Astrocyte of the spinal cord (primary cell): ENCODE measurements at places on chromosomes 5 and 9.

GRCh38 chr5:179163236-179164155, 103.3 kb downstream of the ZNF354C start:
- DNase-seq = no peak

DNA sequence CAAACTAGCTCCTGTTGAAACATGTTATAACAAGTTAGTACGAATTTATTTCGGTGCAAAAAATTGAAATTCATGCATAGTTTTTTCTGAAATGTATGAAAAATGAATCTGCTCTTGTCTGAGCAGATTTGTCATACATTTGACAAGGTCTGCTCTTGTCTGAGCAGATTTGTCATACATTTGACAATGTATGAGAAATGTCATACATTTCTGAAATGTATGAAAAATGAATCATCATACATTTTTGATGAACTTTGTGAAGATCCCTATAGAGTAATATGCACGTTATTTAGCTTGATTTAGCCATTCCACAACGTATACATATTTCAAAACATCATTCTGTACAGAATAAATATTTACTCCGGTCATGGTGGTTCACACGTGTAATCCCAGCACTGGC, 85.9 kb upstream of the PARP8 start:
- no peak for DNase-seq

DNA sequence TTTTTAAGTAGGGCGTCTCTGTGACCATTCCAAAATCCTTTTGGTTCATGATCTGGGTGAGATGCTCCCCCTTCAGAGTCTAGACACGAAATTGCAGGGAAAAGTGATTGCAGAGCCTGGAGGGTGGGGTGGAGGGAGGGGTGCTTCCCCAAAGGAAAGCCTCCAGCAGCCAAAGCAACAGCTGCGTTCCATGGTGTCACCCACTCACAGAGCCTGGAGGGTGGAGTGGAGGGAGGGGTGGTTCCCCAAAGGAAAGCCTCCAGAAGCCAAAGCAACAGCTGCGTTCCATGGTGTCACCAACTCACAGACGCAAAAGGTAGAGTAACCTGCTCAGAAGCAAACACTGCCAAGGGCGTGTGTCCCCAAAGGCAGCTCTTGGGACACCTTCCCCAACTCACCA, 22.6 kb downstream of the SLC6A18 start:
- no peak for DNase-seq

DNA sequence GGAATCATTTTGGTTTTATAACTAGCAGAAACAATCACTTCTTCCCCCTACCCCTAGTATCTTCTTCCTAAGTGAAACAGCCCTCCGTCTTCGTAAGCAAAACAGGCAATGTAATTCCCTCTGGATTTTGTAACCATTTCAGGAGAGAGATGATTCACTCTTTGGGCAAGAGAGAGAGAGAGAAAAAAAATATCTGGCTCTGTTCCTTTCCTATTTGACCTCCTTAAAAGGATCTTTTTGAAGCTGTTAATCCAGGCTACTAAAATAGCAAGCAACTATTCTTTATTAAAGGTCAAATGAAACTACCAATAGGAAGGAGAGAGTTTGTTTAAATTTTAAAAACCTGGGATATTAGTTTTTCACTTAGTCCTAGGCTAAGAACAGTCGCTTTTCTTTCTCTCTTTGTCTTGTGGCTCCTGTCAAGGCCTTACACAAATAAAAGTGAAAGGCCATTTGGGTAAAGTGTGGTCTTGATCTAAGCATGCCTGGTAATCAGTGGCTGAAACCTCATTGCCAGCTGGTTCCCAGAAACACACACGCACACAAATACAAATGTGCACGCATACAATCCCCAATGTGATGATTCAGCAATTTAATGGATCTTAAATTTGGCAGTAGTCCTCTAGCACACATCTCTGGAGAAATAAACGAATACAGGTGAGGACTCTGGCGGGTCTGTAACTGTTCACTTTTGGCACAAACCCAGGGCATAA, 70.2 kb downstream of the PRUNE2 start:
- peak; percentile 91 for DNase-seq

DNA sequence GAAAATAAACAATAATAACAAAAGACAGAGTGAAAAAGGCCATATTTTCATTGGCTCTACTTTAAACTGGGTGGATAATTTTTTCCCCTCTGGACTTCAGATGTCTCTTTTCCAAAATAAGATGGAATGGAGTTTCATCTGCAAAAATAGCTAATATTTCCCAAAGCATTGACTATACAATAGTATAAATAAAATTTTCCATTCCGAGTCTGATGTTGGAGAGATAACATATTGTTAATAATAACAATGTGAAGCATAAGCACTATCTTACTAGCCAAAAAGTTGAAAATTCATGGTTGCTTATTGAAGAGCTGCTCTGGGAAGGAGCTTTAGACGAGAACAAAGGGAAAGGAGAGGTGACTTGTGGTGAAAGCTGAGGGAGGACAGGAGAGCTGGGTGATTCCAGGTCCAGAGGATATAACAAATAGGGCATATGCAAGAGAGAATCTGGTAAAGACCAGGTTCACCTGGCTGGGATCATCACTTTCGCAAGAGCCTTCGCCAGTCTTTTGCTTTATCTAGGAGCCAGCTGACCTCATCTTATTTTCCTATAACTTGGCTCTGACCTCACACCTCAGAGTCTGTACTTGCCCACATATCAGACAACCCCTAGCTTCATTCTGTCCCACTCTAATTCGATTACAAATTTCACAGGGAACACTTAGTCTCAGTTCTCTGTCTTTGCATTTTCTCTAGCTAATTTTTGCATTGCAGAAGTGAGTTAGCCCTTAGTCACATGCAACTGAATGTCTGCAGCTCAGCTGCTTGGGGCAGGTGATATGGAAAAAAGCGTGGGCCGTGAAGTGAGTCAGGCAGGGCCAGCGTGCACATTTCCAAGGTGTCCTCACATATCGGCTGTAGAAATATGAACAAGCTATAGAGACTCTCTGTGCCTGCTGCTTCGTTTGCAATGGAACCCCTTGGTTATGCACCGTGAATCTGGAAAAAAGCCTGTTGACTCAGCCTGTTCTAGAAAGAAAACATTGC, 7.6 kb upstream of the ZNF474 start:
- peak; percentile 54 for DNase-seq

- peak; percentile 54 for DNase-seq
Measured at GRCh38 chr5:23631302-23632045, 124.1 kb downstream of the PRDM9 start.

DNA sequence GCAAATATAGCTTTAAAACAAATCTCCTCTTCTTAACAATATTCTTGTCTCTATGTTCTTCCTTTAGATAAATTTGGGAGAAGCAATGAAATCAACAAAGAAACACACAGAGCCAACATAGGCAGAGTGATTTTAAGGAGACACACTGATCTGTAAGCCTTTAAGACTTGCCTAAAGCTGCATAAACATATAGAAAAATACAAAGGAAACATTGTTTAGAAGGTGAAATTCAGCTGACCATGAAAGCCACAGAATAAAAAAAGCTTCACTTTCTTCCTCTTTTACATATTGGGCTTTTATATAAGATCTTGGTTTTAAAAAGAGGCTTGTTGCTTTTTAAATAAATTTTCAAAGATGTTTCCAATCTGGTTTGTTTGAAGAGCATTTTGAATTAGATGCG, 1277.5 kb downstream of the EFNA5 start:
- no peak for DNase-seq

GRCh38 chr5:28344836-28345433, 1306.5 kb upstream of the CDH9 start:
- peak; percentile 55 for DNase-seq

GRCh38 chr9:127769929-127770582, 8.4 kb downstream of the SH2D3C start:
- no peak for DNase-seq

- DNase-seq = no peak
Measured at GRCh38 chr5:135978212-135978631, 23.4 kb upstream of the LECT2 start.

DNA sequence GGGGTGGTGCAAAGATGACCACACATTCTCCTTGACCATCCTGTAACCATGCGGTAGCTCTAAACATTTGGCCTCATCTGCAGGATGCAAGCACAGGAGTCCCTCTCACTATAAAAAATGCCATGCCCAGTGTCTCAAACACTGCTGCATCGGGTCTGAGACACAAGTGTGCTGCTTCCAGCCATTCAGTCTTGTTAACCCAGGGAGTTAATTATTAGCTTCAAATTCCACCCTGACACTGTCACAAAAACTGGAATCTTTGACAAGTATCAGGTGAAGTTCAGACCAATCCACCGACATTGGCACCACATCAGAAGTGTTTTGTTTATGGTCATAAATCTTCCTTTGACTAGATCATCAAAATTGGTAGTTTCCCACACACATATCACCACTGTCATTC, 119.1 kb upstream of the RASEF start:
- no peak for DNase-seq

GRCh38 chr9:26264709-26265601, 586.7 kb upstream of the TUSC1 start:
- peak; percentile 87 for DNase-seq

GRCh38 chr9:16619402-16619801, 251.1 kb downstream of the BNC2 start:
- peak; percentile 57 for DNase-seq

DNA sequence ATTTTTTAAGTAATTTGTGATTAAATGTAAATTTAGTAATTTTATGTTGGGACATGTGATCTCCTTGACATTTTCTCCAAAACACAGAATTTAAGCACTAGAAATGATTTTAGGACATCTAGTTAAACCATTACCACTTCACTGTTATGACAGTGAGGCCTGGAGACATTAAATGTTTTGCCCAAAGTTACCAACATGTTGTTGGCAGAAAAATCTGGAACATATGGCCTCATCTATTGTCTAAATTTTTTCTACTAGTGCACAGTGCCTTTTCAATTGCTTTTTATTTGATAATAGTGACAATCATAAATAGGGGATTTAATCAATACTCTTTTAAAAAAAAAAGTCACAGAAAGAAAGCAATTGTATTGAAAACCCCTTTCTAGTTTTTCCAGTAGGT, 45.6 kb downstream of the PIK3R1 start:
- DNase-seq = no peak

DNA sequence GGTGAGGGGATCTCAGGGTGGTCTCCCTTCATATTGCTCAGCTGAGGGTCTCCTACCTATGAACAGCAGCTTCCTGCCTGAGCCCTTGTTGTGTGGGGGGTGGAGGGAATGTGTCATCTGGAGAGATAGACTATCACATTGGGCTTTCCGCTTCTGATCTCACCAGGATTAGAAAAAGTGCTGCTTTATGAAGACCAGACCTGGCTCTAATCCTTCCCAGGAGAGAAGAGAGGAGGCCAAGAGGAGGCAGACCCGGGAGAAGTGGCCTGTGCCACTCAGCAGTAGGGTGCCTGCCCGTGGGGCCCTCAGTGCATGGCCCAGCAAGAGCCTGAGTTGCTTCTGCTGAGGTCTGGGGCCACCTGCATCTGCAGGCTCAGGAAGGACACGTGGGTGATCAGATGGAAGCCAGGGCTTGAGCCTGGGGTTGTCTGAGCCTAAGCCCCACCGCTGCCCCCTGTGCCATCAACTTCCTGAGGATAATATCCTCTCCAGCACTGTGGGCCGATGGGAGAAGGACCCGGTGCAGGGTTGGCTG, 22.1 kb upstream of the COL5A1 start:
- no peak for DNase-seq

DNA sequence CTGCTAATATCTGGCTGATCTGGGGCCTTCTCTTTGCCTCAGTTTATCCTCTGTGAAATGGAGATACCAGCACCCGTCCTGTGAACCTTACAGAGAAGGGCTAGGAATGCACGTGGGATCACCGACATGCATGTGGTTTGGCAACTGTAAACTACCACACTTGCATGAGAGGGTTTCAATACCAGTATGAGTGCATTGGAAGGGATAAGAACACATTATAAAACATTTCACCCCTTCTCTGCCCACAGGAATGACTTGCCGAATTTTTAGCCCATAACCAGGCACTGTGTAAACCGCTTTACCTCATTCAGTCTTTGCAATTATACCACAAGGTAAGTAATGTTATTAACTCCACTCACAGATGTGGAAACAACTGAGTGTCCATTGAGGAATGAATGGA, 8.9 kb upstream of the RAB14 start:
- DNase-seq = no peak

- peak; percentile 42 for DNase-seq
Measured at GRCh38 chr5:98775246-98776065, 2.0 kb downstream of the RGMB start.
